Activated CD8-positive, alpha-beta memory T cell treated with anti-CD3 and anti-CD28 coated beads, Interleukin-2, amount 10 ng/mL, durations not matched to agents 7 days and 5 days (primary cell): ENCODE measurements at places on chromosomes 5 and 9.

DNA sequence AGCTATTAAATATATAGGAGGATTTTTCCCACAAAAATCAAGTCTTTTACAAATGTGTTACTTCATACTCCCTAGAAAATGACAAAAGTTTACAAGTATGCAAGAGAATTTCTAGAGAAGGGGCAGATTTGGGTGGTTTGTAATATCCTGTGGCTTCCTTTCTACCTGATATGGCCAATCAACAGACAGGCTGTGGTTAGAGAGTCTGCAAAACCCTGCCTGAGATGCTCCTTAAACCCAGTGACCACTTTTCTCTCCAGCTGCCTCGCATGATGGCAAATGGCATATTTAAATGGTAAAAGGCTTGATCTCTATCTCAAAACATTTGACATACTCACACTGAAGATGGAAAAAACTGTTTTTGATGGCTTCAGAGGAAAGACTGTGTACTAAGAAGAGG lies 550.1 kb upstream of the ZNF462 start:
- no peak for DNase-seq

DNA sequence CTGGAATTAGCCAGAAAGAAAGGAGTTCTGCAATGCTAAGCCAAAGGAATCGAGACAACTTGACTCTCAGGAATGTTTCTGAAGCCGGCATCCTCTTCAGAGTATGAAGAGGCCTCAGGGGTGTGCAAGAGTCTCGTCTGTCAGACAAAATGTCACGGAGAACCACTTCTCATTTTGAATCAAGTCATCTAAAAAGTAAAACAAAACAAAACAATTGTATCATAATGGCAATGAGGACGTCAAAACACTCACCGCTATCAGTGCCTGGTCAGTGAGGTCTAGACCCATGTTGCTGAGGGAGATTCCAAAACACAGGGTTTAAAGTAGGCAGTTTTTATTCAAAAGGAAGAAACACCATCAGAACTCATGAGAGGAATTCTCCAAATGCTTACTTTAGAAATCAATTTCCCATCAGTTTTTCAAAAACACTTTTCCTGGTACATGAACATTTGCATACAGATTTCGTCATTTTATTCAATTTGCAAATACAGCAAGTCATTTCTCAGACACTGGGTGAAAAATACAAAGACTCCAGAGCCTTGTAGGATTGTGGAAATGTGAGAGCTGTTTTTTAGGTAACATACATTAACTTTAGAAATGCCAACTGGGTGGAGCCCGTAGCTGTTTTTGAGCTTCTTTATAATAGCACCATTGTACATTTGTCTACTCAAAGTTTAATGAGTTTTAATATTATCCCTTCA lies 89.5 kb upstream of the MAP3K1 start:
- no peak for DNase-seq

- no peak for DNase-seq
Measured at GRCh38 chr5:76476474-76477038, 73.5 kb downstream of the IQGAP2 start.

DNA sequence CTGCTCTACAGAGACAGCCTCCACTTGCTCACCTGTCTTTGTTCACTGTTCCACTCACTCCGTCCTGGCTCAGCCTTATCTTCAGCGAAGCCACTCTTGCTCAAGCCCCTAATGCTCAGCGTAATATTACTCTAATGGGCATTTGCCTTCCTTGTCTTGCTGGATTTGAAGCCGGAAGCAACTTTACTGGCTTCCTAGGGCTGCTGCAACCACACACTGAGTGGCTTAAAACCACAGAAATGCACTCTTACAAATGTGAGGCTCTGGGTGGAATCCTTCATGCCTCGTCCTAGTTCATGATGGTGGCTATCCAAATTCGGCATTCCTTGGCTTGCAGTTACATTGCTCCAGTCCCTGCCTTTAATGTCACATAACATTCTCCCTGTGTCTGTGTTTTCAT lies 85.5 kb upstream of the MARCHF11 start:
- DNase-seq, result no peak

DNA sequence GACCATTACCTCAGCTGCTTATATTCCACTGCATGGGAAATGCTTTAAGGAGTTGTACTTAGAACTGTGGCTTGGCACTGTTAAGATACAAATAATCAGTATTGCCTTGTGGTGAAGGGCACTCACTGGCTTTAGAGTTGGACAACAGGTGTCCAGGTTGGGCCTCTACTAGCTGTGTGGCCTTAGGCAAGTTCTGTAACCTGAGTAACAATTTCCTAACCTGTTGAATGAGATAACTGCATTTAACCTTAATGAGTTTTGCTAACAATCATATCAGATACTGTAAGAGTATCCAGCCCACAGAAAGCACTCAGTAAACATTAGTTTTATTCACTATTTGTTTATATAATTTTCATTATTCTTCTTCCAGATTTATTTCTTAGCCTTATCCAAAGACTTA lies 17.2 kb upstream of the HK3 start:
- DNase-seq, result no peak

GRCh38 chr5:145378226-145378625 lies 456.9 kb downstream of the PRELID2 start:
- DNase-seq, result no peak
